ENCODE measurements at places on chromosomes 6 and 20.

GRCh38 chr6:158803733-158804143 is 15.4 kb downstream of the EZR start:
- peak; percentile 41 for DNase-seq

DNA sequence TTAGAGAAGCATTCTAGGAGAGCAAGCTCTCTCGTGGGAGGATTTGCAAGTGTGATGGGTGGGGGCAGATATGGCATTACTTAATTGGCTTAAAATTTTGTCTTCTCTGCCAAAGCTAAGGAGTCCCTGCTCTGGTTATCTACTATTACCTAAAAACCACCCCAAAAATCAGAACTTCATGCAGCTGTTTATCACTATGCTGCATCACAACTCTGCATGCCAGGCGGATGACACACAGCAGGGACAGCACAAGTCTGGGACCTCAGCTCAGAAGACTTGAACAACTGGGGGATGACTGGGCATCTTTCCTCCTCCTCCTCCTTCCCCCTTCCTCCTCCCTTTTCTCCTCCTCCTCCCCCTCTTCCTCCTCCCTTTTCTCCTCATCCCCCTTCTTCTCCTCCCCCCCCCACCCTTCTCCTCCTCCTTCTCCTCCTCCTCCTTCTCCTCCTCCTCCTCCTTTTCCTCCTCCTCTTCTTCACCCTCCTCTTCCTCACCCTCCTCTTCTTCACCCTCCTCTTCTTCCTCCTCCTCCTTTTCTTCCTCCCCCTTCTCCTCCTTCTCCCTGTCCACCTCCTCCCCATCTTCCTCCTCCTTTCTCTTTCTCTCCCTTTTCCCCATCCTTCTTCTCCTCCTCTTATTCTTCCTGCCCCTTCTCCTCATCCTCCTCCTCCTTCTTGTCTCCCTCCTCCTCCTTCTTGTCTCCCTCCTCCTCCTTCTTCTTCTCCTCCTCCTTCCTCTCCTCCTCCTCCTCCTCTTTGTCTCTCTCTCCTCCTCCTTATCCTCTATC is 218.6 kb upstream of the PMEPA1 start:
- no peak for DNase-seq

GRCh38 chr20:25030649-25031207 is 27.2 kb downstream of the ACSS1 start:
- no peak for DNase-seq

GRCh38 chr6:4916954-4917561 is 86.8 kb downstream of the RPP40 start:
- DNase-seq = no peak

- no peak for DNase-seq
Observed at GRCh38 chr6:163180874-163181541, 233.5 kb upstream of the QKI start.

DNA sequence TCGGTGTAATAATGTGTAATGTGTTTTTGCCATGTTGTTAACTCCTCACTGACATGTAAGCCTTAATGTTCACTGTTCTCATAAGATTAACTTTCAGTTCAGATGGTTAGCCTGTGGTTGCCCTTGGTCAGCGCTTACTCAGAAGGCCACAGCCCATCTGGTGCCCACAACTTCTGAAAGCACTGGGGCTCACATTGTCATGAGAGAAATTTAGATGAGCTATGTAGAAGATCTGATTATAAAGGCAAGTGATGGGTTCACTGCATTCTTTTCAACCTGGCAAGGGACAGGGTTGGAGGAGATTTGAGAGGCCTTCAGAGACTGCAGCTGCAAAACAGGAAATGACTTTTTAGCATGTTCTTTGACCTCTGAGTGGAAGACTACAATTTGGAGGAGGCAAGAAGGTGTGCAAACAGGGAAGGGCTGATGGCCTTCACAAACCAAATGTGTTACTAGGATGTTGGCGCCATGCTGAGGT is 242.3 kb upstream of the SUPT3H start:
- DNase-seq = no peak

DNA sequence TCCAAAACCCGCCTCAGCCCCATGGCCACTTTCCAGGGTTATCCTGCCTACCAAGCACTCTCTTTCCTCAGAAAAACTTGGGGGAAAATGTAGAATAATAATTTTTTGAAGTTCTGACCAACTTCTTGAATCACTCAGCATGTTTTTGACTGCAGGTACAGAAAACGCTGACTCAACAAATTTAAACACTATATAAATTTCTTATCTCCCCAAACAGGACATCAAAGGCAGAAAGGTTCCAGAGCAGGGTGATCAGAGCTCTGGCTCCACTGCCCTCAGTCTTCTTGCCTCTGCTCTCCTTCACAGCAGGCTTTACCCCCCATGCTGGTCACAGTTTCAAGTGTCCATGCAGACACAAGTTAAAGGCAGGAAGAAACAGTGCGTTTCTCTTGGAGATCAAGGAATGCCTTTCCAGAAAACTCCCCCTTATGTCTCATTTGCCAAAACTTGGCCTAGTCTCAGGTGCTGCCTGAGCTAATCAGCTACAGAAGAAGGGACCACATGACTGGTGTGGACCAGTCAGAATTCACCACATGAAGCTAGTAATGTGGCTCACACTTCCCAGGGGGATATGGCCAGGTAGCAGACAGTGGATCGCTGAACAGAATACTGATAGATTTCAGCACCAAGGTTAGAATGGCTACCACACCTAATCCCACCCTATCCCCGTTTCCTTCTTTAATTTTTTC is 24.4 kb upstream of the SLC17A3 start:
- DNase-seq = no peak

All from activated T-helper 2 cell treated with anti-CD3 and anti-CD28 coated beads, Interferon-gamma antibody, Interleukin-2, Interleukin-4, amounts not matched to agents 10 μg/mL and 5 μg/mL and 100 μg/mL, durations not matched to agents 14 hours and 24 hours and 36 hours (primary cell).